Activated T-helper 17 cell treated with anti-CD3 and anti-CD28 coated beads, Interleukin-2, amount 50 U/mL, for 72 hours (primary cell): ENCODE measurements at places on chromosomes 4 and X.

DNA sequence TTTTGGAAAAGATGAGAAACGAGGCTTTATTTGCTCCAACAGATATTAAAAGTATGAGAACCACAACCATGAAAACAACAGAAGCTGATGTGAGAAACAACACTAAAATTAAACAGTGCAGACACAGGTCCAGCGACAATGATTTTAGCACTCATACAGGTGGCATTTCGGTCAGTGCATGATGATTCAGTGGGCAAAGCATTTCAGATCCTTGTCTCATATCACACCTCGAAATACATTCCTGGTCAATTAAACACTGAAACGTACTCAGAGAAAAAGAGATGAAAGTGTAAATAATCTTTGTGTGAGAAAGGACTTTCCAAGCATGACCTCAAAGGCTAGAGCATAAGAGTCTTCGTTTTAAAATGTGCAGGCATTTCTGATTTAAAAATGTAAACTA lies 85.2 kb downstream of the ACOX3 start:
- no peak for ATAC-seq

GRCh38 chr4:81600520-81601357 lies 129.0 kb upstream of the RASGEF1B start:
- no peak for ATAC-seq

DNA sequence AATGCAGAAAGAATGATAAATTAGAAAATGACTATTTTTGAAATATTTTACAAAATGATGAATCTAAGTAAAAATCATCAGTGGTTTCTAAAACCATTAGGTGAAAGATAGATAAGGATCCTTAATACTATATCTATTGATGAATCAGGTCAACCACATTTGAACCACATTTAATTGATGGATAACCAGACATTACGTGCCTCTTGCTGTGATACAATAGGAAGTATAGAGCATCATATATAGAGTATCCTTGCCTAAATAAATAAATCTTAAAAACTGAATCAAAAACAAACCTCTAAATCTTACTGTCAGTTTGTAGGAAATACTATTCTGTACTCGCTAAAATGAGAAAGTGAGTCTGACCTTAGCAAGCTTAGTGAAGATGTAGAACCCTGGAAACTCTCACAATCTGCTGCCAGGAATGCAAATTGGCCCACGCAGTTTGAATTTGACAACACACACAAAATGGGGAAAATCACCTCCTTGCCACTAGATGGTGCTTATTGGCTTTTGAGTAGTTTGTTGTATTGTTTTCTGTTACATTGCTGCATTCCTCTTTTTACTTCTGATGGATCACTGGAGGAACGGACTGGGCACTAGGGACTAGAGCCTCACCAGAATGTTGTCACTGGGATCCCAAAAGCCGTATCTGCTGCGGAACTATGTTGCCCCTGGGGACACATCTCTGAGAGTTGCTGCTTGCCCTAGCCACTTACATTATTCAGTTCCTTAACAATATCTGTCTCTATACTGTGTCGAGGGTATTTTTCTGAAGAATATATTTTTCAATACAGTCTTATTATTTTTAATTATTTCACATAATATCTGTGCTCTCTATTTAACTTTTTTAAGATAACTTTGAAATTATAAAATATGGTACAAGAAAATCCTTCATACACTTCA lies 25.4 kb upstream of the SLAIN2 start:
- peak; percentile 59 for ATAC-seq

DNA sequence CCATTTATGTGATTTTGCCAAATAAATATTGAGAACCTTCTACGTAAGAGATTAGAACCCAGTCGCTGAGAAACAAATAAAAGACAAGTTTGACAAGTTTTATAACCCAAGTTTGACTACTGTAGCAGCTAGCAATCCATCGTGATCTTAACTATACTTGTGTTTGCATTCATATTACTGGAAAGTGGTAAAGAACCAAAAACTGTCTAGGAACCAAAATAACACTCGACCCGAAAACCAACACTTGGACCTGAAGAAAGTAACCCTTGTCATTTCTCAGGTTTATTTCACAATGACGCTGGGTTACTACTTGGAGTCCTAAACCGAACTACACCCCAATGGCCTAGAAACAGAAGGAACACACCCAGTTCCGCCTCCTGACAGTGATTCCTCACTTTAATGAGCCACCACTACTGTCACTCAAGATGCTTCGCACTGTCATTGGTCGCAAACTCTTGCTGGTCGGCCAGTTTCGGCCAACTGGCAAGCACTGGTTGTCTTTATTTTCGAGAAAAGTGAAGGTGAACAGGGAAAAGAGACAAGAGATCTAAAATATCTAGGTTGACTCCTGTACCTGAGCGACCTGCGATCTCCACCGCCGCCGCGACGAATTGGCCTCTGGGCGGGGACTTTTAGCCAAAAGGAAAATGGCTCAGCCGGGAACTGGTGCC lies 496 bp downstream of the FBXO8 start:
- peak; percentile 97 for ATAC-seq
